ENCODE measurements at places on chromosomes 11 and 22.

DNA sequence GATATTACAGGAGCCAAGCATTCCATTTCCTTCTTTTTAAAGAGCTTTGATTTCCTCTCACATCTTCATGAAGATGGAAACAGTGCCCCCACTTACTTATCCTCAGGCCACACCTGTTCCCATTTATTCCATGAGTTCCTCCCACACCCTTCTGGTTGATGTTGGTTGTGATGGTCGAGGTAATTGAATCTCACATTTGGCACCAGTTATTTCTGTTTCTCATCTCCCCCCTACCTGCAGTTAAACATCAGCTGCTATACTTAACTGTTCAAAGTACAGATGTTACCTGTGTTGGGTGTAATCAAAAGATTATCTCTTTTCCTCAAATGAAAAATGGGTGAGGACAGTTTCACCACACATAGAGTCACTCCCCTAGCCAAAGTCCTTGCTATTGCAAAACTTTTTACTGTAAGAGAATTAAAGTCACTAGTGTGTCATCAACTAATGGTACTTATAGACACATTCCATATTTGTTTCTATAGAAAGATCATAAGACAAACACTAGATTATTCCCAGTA, 1.9 kb downstream of the TMEM45B start:
- no peak for DNase-seq

DNA sequence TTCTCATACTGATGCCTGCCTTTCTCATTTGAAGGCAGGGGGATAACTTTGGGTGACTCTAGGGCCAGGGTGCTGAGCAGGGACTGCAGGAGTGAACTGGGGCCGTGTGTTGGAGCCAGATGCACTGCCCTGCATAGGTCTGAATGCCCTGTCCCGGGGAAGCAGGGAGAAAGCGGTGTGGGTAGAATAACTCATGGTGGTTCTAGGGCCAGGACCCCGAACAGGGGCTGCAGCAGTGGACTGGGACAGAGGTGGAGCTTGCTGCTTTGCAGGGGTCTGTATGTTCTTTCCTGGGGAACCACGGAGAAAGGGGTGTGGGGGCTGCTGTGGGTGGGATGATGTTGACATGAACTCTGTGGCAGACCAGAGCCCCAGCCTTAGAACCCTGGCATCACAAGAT, 52.9 kb downstream of the GAB4 start:
- DNase-seq: no peak

GRCh38 chr22:46671824-46672432, 51.7 kb downstream of the GRAMD4 start:
- DNase-seq: no peak

DNA sequence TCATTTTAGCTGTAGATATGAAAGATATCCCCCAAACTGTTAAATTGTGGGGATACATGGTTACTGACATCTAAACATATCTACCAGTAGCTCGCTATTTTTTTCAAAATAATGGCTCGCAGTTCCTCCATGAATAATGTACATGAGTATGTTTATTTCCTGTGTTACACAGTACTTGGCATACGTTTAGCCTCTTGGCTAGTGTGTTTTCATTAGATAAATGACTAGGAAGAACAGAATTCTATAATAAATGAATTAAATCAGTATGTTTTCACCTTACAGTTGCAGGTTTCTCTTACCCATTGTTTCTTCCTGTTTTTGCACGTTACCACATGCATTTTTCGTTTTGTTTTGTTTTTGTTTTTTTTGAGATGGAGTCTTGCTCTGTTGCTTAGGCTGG, 21.8 kb downstream of the RNF169 start:
- DNase-seq: no peak

GRCh38 chr11:62954478-62954877, 30.3 kb downstream of the SLC22A6 start:
- DNase-seq: no peak

DNA sequence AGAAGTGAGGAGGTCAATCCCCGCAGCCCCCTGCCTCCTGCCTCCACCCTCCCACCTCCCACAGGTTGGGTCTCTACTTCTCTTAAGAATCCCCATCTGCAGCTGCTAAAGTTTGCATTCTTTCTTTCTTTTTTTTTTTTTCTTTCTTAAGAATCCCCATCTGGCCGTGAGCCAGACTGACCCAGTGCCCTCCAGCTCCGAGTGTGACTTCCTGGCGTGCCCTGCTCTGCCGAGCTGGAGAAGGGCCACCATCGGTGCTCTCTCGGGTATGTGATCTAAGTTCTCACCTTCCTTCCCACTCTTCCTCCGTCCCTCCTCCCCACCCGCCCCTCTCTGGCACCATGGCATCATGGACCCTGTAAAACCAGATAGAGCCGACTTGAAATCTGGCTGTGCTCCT, 66.7 kb upstream of the LMO1 start:
- no peak for DNase-seq
